GOT3 (cell line): ENCODE measurements at places on chromosomes 5 and 9.

- no peak for DNase-seq
Observed at GRCh38 chr9:93207860-93208734, 24.2 kb downstream of the WNK2 start.

DNA sequence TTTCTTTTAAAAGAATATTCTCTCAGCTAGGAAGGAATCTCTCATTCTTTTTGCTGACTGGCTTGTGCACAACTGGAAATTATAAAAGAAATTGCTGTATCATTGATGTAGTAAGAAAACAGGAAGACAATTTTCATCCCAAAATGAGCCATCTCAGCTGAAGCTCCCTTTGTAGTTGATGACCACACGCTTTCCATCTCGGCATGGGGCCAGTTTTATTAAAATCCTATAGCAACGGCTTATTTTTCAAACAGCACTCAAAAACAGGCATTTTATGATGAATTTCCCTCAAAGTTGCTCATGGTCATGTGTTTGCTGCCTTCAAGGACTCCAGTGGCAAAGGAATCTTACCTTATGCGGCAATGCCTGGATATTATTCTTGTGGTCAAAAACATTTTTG lies 62.4 kb upstream of the GLIS3 start:
- DNase-seq: no peak

- no peak for DNase-seq
Observed at GRCh38 chr5:150946351-150946905, 41.6 kb upstream of the ZNF300 start.

DNA sequence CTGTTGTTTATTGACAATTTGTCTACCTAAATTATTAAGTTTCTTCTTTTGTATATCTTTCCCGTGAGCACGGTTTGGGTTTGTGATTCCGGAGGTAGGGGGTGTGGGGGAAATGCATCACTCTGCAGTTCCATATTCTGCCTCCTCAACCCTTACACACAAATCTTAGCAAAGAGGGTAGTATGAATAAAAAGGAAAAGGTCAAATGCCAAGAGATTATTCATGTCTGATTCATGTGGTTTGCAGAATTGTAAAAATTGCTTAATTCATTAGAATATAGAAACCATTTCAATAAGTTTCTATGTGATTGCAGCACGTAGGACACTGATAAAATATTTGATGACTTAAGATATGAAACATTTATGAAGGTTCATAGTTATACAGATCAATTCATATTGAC lies 601.9 kb downstream of the SEMA5A start:
- no peak for DNase-seq

GRCh38 chr9:20570087-20570486 lies 52.2 kb downstream of the MLLT3 start:
- DNase-seq: no peak

DNA sequence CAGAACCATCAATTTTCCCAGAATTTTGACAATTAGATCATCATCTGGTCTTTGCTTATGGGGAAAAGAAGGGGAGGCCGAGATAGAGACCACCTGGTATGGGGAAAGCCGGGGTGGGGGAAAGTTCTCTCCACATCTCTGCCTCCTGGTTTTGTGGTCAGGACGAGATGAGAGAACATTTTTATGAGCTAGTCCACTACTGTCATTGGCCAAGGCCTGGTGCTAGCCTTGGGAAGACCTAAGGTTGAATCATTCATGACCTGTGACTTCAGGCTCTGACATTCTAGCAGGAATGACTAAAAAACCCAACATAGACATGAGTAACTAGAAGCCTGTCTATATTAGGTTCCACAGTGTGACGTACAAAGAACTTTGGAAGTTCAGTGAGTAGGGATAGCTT lies 135.2 kb downstream of the PTTG1 start:
- no peak for DNase-seq

DNA sequence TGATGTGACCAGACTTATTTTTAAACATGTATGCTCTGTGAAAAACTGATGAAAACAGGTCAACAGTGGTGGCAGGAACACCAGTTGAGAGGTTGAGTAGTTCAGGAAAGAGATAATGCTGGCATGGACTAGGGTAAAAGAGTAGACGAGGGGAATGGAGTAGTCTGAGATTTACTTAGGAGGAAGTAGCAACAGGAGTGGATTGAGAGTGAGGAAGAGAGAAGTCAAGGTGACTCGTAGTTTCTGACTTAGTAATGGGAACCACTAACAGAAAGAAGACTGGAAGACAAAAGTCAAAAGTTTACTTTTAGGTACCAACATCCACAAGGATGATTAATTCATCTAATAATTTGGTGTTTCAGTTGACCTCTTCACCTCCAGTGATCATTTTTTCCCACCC lies 3.6 kb downstream of the SRA1 start:
- DNase-seq: no peak

- DNase-seq: no peak
Observed at GRCh38 chr5:96159043-96159442, 197.4 kb upstream of the ELL2 start.

DNA sequence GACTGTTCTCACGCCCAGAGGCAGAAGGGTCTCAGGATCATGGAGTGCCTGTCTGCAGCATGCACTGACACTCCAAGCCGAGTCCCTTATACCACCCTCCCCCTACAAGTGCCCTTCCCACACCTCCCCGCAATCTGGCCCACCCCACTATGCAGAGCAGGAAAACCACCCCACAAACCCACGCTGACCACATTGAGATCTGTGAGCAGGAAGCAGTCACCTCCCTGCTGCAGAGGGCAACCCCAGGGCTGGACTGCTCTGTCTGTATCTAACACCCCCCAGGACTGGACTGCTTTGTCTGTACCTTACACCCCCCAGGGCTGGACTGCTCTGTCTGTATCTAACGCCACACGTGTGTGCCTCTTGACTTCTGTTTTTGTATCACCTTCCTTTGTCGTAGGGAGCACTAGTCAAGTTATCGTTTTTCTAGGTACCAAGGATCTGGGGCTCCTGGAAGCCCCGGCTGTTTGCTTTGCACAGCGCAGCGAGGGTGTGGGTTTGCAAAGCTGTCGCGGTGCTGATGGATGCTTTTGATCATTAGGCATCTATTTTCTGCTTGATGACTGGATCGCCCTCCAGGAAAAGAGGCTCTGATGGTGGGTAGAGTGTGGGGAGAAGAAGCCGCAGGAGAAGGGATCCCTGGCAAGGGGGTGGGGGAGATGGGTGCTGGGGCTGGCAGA lies 21.5 kb downstream of the OLFM1 start:
- DNase-seq: no peak
